ENCODE measurements at places on chromosomes 5 and 9. TPM values are rescaled to one million over a fixed set of nuclear protein-coding genes. Genes with fewer than 3 reads are reported as not detected.

DNA sequence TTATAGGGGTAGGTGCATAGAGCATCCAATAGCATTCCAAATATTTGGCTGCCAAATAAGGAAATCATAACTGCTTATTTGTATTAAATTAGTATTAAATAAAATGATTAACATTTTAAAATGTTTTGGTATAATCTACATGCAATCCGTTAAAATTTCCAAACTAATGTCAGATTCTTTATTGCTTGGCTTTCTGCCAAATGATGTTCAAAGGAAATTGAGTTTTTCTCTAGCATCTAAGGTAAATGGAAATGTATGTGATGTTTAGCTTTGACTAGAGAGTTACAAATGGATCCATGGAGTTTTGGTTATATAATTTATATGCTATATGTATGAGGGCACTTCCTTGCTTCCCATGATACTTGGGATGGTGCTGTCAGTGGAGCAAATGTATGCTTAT lies 121.7 kb downstream of the ZCCHC7 start:
- no peak for DNase-seq

DNA sequence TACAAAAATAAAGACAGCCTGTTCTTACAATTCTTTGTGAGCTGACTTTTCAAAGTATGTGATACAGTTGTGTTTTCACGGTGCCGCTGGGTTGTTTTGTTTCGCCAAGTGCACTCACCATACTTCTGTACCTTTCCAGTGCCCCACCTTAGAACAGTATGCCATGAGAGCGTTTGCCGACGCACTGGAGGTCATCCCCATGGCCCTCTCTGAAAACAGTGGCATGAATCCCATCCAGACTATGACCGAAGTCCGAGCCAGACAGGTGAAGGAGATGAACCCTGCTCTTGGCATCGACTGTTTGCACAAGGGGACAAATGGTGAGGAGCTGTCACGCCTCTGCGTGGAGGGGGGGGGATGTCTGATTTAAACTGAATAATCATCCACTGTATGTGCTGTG lies 12.9 kb downstream of the CCT5 start:
- DNase-seq, result no peak

DNA sequence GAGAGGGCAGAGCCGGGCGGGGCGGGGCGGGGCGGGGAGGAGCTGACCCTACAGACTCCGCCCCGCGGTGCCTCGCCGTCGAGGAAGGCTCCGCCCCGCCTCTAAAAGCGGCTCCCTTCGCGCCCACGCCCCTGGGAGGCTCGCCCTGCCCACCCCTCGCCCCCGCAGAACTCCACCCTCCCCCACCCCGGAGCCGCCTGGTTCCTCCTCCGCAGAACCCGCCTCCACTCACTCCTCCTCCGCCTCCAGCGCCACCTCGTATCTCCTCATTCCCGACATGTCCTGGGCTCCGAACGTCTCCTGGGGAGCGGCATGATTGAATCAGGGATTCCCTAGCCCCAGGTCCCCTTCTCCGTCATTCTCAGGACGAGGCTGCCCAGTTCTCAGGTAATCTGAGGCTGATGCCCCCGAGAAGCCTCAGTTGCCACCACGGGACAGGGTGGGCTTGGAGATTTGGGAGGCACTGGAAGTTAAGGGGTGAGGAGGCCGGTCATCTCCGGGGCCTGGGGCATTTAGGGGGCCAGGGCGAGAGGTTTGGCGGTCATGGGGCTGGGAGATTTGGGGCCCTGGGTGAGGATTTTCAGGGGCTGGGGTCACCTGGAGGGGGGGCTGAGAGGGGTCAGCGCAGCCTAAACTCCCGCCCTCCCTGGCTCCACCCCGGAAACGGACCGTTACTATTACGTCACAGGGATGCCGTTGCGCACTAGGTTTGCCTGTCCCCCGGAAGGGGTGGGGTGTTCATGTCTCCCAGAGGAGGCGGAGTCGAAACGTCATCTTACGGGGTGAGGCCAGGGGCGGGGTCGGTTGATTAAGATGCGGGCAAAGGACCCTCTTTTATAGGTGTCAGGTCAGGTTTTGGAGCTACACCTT lies 3.2 kb upstream of the CCL27 start:
- DNase-seq, result peak; percentile 85

DNA sequence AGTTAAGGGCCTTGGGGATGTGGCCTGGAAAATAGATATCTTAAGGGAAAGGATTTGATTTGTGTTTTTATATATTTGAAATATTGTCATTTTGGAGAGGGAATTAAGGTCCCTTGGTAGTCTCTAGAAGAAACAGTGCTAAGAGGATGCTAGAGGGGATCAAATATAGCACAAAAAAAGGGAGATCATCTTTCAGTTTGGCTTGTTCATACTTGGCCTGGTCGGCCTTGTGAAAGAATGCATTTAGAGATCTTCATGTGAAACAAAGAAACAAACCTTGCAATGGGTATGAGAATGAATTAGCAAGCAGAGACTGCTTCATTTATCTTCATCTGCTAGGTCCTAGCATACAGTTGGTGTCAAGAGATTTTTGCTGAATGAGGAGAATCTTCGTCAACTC lies 15.0 kb downstream of the DMRT2 start:
- no peak for DNase-seq

- DNase-seq, result peak; percentile 7
These were observed 79.9 kb upstream of the FBXL17 start for GRCh38 chr5:108461628-108462367.

DNA sequence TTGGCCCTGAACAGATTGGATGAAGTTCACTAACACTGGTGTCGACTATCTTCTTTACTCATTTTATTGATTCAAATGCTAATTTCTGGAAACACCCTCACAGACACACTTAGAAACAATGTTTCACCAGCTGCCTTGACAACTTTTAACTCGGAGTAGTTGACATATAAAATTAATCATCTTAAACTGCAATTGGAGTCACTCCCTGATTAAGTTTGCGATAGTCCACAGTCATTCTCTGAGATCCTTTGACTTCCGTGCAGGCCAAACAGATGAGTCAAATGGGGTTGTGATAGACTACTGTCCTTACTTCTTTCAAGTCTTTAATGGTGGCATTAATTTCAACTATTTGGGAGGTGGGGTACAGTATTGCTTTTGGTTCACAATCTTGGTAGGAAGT lies 114.4 kb upstream of the PCSK1 start:
- no peak for DNase-seq

DNA sequence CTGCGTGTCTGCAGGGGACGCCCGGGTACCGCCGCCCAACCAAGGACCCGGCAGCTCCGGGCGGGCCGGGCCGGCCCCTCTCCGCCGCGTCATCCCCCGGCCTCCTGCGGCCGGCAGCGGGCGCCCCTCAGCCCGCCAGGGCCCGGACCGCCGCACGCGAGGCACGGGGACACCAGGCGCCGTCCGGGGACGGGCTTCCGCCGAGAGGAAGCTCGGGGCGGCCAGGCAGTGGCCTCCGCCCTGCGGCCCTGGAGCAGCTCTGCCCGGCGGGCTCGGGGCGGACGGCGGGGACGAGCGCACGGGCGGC lies 373 bp downstream of the FBXW5 start:
- DNase-seq, result peak; percentile 10

- no peak for DNase-seq
These were observed 55.7 kb upstream of the COL15A1 start for GRCh38 chr9:98887918-98888510.

- DNase-seq, result no peak
These were observed 81.7 kb upstream of the MTAP start for GRCh38 chr9:21720758-21721157.

GRCh38 chr5:56375011-56375410 lies 141.9 kb upstream of the ANKRD55 start:
- no peak for DNase-seq

- no peak for DNase-seq
These were observed 182.5 kb downstream of the CDK5RAP2 start for GRCh38 chr9:120397453-120397852.

DNA sequence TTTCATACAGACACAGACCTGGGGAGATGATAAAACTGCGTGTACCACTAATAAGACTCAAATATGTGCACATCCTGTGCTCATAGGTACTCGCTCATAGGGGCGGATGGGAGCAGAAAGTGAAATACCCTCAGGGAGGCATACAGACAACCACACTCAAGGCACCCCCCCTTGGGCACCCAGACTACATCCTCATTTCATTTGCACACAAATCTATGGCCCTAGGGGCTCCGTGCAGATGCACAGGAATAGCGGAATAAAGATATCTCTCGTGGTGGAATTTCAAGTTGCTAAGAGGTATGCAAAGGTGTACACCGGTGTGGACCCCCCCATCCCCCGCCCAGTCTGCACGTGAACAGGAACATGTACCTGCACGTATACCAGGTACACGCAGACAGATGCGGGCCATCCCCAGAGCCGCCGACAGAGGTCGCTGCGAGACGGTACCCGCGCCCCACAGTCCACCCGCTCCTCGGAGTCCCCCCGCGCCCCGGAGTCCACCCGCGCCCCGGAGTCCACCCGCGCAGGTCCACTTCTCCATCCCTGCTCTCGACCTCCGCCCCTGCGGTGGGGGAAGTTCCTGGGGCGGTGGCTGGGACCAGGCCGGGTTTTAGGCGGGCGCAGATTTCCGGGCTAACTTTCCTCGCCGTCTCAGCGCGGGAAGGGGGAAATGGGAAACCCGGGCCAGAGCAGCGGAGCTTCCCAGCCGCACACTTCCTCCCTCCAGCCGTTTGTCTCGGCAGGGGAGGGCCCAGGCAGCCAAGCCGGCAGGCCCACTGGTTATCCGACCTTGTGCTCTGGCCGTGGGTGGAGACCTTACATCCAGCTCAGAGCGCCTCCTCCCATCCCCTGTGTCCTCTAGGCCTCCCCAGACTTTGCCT lies 1.0 kb upstream of the IL12B start:
- no peak for DNase-seq

GRCh38 chr5:150484964-150485692 lies 22.8 kb upstream of the NDST1 start:
- DNase-seq, result no peak

DNA sequence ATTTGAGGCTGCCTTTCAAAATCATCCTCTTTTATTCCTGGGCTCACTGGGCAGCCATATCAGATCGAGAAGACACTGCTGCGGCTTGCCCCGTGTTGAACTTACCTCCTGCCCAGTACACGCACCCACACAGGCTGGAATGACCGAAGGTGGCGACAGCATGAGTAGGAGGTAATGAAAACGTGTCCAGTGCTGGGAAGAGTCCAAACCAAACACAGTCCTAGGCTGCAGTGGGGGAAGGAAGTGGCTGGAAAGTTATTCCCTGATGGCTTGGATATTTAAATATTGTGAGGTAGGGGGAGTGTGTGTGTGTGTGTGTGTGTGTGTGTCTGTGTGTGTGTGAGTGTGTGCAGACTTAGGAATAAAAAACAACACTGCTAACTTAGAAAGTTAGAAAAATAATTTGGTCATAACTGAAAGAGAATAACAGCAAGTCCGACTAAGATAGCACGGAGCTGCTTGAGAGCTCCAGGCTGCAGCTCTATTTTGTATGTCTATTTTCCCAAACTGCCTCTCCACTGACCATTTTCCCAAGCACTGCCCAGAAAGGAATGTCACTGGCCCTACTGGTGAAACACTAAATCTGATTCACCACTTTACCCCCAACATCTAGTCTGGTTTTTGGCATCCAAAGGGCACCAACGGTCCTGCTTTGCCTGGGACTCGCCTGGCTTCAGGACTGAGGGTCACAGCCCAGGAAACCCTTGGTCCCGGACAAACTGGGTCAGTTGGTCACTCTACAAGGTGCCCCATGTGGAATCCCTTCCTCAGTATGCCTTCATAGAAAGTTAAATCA lies 41.2 kb downstream of the ANKH start:
- DNase-seq, result no peak

DNA sequence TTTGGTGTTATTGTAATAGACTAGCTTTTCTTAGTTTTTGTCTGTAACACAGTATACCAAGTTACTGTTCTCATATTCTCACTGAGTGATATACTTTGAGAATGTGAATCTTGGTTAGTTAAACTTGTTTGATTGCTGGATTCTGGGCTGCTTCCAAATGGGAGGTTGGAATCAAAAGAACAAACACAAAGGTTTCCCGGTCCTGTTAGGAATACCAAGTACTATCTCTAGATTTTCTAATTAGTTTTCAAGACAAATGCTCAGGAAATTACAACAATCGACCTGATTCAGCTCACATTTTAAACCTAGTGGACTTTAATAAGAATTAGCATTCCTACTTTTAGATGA lies 244.3 kb downstream of the CSNK1G3 start:
- no peak for DNase-seq

DNA sequence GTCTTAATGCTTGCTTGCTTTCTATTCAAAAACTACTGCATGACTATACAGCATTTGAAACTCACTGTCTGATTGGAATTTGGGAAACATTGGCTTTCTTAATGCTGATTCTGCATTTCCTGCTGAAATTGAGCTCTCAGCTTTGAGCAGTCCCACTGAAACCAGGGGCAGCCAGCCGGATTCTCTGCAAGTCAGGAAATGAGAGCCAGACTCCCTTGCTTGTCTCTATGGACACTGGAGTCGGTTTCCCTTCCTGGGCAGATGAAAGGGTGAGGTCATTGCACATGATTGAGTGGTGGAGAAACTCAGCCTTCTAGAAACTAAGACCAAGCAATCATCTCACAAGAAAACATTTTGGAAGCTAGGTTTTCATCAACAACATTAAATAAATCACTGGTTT lies 119.7 kb upstream of the SPATA31C2 start:
- no peak for DNase-seq

- no peak for DNase-seq
These were observed 334.5 kb downstream of the TLR4 start for GRCh38 chr9:118038713-118039112.

- DNase-seq, result no peak
These were observed 3.8 kb downstream of the NR2F1-AS1 start for GRCh38 chr5:93576994-93577853.

- no peak for DNase-seq
These were observed 85.1 kb downstream of the NDUFAF2 start for GRCh38 chr5:61030163-61030482.

- DNase-seq, result peak; percentile 85
These were observed 10.8 kb downstream of the SH3PXD2B start for GRCh38 chr5:172443441-172444109.

GRCh38 chr9:18989865-18990264 lies 43.1 kb downstream of the SAXO1 start:
- no peak for DNase-seq

DNA sequence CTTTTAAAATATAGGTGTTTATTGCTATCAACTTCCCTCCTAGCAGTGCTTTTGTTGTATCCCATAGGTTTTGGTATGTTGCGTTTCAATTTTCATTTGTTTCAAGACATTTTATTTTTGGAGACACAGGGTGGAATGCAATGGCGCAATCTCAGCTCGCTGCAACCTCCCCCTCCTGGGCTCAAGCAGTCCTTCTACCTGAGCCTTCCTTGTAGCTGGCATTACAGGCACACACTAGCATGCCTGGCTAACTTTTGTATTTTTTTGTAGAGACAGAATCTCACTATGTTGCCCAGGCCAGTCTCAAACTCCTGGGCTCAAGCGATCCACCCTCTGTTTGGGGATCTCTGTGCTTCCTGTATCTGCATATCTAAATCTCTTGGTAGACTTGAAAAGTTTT lies 35.4 kb upstream of the CCDC180 start:
- DNase-seq, result no peak

GRCh38 chr5:171825051-171825450 lies 39.4 kb downstream of the SMIM23 start:
- DNase-seq, result no peak

- no peak for DNase-seq
These were observed 379.0 kb upstream of the RPS23 start for GRCh38 chr5:82657033-82657699.

GRCh38 chr5:73814233-73814846 lies 188.3 kb downstream of the ARHGEF28 start:
- DNase-seq, result no peak

FAM174A gene
- polyA plus RNA-seq, result 8.4 TPM

BARHL1 gene
- polyA plus RNA-seq, result not detected

CTXN3 gene
- polyA plus RNA-seq, result not detected

INSL6 gene
- polyA plus RNA-seq, result not detected

All from AG04450 (cell line).